ENCODE measurements at places on chromosomes 4 and X.

DNA sequence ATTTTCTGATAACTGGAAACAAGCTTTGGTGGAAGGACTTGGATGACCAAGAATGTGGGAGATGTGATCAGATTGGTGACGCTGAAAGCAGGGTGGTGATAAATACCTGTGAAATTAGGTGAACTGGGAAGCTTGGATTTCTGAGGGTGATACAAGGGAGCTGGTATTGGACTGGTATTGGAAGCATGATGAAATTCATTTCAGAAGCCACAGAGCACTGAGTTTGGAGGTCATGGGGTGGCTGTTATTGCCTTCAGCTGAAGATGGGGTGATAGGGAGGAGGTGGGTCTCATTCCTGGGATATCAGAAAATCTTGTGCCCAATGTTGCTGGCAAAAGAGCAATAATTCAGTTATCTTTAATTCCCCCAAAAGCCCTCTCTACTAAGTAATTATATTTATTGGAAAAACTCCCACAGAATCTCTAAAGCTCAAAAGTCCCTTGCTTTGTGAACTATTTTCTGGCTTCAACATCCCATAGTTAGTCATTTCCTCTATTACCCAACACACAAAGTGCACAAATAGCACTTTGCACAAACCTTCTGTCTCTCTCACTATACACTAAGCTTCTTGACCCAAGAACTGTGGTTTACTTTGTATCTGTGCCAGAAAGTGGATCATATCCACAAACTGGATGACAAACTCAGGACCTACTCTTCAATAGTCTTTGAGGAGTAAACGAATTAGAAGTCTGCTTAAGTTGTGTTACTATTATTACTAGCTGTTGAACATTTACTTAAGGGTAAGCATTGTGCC is 23.1 kb upstream of the CAMK2D start:
- DNase-seq = no peak

- no peak for DNase-seq
These were observed 53.1 kb downstream of the FAM114A1 start for GRCh38 chr4:38920677-38921076.

DNA sequence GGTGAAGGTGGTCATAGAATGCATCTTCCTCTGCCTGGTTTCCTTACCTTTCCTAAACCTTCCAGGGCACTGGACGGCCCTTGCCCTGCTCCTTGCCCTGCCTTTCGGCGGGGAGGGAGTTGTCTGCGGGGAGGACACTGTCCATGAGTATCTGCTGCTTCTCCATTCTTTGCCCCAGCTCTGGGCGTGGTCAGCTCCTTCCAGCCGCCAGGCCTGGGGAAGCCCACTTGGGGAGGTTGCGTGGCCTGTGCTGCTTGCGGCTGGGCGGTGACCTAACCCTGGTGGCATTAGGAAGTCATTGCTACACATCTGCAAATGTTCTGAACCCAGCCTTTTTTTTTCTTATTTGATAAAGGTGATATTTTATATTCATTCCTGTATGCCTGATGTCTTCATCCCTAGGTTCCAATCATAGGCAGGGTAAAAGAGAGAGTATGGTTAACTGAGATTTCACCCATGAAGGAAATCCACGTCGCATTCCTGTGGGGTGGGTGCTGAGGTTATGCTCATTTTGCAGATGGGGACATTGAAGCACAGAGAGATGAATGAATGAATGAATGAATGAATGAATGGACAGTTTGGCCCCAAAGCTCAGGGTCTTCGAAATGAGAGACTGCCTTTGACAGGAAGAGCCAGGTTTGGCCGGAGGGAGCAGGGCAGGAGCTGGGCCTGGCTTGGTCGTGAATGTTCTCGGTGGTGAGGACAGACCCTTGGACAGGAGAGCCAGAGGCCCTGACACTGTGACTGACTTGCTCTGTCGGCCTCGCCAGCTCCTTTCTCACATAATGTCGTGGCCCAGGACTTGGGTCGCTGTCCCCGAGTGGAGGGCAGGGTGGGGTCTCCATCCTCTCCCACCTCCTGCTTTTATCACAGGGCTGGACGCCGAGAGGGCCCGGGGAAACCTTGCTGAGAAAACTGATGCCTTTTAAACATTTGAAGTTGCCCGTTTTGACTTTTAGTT is 57.8 kb upstream of the GPR78 start:
- DNase-seq = no peak

DNA sequence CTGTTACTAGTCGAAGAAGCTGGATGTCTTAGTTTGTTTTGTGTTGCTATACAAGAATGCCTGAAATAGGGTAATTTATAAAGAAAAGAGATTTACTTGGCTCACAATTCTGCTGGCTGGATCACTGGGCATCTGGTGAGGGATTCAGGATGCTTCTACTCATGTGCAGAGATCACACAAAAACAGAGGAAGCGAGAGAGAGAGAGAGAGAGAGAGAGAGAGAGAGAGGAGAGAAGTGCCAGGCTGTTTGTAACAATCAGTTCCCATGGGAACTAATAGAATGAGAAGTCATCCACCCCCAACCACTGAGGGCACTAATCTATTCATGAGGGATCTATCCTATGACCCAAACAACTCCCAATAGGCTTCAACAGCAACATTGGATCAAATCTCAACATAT is 66.2 kb upstream of the FAM9A start:
- no peak for DNase-seq

- no peak for DNase-seq
These were observed 52.3 kb downstream of the CPEB2 start for GRCh38 chr4:15054541-15054940.

GRCh38 chrX:23201706-23202105 is 132.9 kb upstream of the PTCHD1 start:
- DNase-seq = no peak

DNA sequence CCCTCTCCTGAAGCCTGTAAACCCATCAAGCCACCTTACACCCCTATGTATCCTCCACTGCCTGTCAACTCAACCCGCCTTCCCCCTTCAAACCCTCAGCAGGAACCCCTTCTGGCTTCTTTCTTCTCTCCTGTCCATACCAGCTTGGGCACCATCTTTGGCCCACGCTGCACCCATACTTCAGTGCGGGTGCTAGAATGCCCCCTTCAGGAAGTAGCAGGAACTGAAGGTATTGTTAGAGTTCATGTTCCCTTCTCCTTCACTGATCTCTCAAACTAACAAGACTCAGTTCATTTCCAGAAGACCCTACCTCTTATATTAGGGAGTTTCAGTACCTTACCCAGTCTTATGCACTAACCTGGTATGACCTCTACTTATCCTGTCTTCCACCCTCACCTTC is 1.5 kb upstream of the UGT2B17 start:
- no peak for DNase-seq
